Esophagus muscularis mucosa (tissue), 4 donors: ENCODE measurements at places on chromosomes 2 and 18. TPM values are rescaled to one million over a fixed set of nuclear protein-coding genes. Genes with fewer than 3 reads are reported as not detected.
A peak's percentile ranks its signal among the peaks of the same experiment; 100 is the strongest.

GRCh38 chr18:44927127-44927849 is 246.6 kb downstream of the SETBP1 start:
- peak; percentile 50 for DNase-seq

GPR39 gene
- total RNA-seq: 1.3 TPM

DSG3 gene
- not detected for total RNA-seq

CCT7 gene
- total RNA-seq: 193 TPM
